ENCODE measurements at places on chromosomes 1 and 21.
A peak's percentile ranks its signal among the peaks of the same experiment; 100 is the strongest.

- no peak for DNase-seq
Measured at GRCh38 chr1:57210881-57211280, 213.0 kb downstream of the DAB1 start.

GRCh38 chr21:40505681-40506080 lies 341.3 kb downstream of the DSCAM start:
- DNase-seq, result no peak

DNA sequence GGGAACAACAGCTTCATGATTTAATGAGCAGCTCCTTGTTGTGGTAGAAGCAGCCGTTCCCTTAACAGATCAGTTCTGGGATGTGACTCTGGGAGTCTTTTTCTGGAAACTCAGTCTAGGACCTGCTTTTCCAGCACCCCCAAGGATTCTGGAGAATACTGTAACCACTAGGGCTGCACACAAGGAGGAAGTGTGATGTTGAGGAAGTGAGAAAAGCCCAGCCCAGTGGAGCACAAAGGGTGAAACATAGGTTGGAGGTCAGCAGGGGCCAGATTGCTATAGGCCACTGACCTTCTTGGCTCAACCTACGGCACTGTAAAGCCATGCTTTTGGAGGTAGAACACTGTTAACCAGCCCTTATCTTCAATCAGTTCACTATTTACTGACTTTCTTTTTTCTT lies 10.1 kb upstream of the PLA2G5 start:
- no peak for DNase-seq

GRCh38 chr1:44973645-44974044 lies 12.8 kb downstream of the EIF2B3 start:
- peak; percentile 2 for DNase-seq

DNA sequence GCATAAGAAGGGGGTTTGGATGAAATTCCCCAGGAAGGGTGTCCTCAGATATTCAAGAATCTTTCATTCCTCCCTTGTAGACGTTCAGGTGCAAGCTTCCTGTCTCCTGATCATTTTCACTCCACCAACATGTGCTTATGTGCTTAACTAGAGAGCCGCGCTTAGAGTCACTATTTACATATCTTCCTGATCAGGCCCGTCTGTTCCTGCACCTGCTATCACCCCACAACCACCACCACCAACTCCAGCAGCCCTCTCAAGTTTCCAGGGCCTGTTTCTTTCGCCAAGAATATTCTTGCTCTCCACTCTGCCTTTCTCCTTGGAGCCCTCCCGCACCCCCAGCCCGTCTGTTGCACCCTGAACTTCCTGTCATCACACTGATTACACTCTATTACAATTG lies 113.4 kb downstream of the SPSB1 start:
- DNase-seq, result no peak

GRCh38 chr1:1982379-1983232 lies 21.0 kb downstream of the CFAP74 start:
- DNase-seq, result no peak

DNA sequence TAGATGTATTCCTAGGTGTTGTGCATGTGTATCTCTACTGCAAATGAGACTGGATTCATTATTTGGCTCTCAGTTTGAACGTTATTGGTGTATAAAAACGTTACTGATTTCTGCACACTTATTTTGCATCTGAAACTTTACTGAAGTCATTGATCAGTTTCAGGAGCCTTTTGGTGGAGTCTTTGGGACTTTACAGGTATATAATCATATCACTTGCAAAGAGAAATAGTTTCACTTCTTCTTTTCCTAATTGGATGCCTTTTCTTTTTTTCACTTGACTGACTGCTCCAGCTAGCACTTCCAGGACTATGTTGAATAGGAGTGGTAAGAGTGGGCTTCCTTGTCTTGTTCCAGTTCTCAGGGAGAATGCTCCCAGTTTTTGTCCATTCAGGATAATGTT lies 252.2 kb downstream of the SMYD3 start:
- no peak for DNase-seq

DNA sequence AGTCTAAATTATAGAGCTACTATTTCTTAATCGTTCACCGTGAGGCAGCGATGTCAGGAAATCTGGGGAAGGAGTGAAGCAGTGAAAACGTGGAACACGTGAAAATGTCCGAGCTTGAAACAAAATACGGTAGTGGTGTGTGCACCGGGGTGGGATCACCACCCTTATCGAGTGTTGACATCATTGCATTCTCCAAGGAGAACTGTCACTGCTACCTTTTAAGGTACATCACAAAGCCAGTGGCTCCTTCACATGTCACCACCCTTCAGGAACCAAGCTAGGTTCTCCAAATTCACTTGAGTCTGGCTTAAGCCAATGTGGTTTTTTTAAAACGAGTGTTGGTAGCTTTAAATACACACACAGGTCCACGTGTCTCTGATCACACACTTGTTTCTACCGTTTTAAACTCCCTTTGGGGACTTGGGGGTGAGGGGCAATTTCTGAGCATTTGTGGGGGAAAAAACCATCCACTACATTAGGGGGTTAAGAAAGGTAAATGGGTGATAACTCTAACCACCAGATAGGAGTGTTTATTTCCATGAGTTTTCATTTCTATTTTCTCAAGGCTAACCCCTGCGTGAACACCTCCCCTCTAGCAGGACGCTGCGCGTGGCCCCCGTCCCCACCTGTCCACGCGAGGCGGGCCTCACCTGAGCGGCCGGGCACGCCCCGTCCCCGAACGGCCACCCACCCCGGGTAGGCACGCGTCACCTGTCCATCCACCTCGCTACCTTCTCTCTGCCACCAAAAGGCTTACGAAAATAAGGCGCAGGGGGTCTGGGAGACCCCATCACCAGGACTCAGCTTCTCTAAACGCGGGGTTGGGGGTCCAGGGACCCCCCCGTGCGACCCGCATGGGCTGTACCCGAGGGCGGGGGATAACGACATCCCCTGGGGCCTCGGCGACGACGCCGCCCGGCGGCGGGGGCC lies 978 bp downstream of the PRDM15 start:
- DNase-seq, result peak; percentile 80

DNA sequence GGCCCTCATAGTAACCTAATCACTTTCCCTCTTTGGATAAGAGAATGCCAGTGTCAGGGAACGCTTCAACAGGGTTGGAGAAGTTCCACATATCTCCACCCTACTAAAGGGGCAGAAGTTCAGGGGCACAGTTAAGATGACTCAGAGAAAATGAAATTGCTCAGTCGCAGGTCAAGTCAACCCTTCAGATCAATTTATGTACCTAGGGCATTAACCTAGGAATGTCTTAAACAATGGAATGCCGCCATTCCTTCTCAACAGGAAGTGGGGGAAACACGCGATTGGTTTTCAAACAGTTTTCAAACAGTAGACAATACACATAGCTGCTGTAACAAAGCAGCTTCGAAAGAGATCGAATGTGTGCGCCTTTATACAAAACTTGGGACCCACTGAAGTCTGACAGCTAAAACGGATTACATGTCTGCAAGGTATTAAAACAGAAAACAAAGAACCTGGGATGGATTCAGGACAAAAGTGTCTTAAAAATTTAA lies 897 bp downstream of the SLC25A24 start:
- DNase-seq, result peak; percentile 26

DNA sequence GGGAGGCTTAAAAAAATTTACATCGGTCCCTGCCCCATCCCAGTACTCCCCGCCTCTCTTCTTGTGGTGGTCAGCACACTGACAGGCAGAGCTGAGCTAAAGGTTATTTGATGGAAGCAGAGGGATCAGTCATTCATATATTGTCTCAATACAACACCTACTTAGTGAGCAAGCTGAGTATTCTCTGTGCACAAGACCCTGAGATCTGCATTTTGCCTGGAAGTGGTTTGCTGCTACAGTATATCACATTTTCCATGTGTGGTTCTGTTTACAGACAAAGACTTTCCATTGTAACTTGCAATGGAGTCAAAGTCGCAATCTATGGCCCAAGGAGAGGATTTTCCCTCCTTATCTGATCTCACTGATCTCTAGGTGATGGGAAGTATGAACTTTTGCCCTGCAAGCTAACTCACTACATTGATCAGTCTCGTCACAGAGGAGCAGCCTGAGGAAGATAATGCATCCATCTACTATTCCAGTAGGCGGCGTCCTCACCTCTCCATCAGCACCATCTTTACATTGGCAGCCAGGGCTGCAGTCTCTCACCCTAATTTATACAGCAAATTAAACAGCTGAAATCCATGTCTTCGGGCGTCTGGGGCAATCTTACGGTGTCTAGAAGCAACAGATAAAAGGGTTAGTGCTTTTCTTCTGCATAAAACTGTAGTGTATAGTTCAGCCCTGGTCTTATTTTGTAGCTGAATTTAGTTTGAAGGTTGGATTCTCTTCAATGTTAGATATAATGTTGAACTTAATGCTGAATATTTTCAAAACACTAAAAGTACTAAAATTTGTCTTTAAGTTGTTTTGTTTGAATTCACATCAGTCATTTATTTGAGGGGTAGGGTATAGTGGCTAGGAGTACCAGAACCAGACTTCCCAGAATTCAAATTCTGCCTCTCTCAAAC lies 3.2 kb upstream of the TRAF5 start:
- DNase-seq, result peak; percentile 51

DNA sequence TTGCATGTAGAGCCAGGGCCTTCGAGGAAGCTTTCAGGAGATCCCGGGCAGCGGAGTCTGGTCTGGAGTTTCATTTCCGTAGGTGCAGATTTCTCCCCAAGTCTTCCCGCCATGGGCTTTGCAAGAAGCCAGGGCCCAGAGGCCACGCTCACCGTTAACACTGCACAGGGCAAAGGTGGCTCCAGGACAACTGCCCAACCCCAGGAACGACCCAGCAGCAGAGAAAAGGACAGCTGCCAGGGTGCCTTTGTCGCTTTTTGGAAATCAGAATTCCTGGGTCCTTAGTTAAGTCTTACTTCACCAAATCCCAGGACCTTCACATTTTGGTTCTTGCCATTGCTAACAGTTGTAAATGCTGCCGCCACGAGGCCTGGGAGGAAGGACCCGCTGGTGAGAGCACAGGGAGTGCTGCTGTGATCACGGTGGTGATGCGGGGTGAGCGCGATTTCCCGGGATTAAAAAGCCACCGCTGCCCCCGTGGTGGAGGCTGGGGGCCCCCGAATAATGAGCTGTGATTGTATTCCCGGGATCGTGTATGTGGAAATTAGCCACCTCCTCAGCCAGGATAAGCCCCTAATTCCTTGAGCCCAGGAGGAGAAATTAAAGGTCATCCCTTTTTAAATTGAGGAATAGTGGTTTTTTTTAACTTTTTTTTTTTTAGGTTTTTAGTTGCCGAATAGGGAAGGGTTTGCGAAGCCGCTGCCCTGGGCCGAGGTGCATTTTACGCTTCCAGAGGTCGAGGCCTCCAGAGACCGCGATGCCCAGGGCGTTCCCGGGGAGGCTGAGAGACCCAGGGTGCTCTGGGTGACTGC lies 8.2 kb downstream of the SIM2 start:
- no peak for DNase-seq

DNA sequence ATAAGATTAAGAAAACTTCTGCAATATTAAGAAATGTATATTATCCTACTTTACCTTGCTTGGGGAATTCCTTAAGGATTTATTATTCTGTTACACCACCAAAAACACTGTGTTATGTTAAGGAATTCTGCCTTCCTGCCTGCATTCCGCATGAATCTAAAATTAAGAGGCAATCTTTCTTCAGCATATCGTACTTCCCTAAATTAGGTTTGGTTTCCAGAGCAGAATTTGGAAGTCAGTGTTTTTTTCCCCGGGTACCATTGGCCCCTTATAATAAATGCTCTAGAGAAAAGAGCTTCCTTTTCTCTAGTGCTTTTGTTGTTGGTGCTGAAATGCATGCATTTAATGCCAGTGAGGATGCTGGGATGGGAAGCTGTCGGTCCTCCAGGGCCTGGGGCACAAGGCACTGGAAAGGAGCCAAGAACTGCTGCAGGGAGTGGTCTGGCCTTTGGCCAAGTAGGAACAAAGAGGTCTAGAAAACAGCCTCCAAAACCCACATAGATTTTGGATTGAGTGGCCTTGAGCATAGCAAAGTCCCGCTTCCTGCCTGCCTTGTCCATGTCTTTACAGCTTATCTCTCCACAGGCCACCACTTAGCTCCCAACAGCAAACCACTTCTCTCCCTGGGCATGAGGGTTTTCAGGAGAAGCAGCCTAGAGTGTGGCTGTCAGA lies 69.9 kb downstream of the RRAGC start:
- no peak for DNase-seq

GRCh38 chr1:2179283-2180013 lies 15.1 kb downstream of the FAAP20 start:
- DNase-seq, result no peak

DNA sequence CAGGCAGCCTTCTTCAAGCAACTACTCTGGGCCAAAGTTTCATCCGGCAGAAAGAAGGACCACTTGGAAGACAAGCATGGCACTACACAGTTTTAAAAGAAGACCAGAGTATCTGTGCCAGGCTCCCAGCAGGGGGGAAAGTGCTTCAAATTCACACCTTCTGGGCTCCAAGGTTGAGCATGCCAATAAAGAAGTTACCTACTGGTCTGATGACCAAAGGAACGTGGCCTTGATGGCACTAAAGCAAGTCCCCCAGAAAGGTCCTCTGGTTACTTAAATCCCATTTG lies 73.5 kb downstream of the CD46 start:
- DNase-seq, result no peak

DNA sequence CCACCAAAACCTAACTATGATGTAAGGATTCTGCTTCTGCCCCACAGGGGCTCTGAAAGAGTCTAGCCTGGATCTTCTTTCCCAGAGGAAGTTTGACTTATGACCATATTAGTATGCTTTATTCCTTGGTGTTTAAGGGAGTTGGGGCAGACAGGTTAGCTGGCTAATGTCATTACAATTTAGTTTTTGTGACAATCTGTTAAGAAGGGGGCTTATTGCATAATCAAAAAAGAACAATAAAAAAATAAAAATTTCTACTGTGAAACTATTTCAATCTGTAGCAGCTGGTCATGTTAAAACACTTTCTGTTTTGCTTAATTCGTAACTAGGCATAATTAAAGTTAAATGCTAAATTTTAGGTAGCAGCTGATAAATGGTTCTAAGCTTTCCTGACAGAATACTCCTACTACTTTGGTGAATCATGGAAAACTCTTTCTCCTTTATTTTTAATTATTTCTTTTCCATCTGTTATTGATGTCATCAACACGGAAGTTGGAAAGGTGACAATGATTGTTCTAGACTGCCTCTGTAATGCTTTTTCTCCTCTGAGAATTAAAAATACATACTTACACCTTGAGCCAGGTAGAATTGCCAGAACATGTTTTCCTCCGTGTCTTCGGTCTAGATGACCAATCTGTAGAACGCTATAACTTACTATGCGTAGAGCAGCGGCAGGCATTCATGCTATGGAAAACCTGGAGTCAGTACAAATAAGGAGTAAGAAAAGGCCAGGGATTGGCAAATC lies 18.6 kb downstream of the DYRK3 start:
- DNase-seq, result no peak

DNA sequence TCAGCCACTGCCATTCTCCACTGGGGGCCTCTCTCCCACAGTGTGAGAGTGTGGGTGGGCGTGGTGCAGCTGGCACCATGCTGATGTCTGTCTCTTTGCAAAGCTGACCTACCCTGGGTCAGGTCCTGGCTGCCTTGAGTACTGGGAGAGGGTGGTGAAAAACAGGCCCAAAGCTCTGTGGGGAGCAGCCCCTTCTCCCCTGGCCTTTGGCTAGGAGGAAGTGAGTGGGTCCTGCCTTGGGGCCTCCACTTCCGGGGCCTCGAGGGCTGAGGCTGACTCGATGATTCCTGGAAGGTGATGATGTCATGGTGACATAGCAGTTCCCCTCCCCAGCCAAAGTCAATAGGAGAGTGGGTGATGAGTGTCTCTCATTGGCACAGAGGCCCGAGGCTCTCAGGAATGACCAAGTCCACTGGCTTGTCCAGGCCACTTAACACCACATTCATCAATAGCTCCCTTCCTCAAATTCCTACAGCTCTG lies 53.0 kb downstream of the IER5 start:
- DNase-seq, result peak; percentile 50
